ENCODE measurements at places on chromosomes 7 and 10. TPM values are rescaled to one million over a fixed set of nuclear protein-coding genes. Genes with fewer than 3 reads are reported as not detected.

- no peak for DNase-seq
Measured at GRCh38 chr10:127338399-127339110, 142.2 kb upstream of the INSYN2A start.

DNA sequence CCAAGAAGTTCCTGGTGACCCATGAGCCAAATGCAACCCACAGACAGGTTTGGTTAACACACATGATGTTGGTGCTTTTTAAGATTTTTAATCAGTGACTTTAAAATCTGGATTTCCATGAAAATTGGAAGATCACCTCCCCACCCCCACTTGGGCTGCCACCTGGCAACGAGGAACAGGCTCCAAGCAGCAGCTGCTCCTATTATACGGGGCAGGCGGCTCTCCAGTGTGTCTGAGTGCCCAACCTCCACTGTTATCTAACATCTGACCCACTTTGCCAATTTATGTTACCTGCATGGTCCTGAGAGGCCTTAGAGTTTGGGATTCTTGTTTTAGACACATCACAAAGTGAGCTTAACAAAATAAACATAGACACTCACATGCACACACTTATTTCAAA lies 56.4 kb downstream of the SGMS1 start:
- no peak for DNase-seq

DNA sequence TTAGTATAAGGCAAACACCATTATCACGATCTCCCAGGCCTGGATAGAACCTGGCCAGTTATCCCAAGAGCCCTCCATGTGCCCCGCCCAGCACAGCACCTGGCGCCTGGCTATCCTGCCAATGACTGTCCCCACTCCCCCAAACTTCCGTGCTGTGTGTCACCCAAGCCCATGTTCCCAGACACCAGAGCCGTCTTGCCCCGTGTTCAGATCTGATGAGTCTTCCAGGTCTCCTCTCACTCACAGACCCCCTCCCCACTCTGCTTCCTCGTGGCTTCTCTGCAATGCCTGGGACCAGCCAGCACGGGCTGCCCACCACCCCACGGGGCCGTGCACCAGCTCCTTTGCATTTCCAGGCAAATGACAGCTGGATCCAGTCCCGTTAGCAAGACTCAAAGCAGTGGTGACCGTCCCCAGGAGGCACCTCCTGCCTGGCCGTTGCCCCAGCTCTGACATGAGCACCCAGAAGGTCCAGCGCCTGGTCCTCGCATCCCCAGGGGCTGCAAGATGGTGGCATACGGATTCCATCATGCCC lies 43.8 kb upstream of the INPP5A start:
- no peak for DNase-seq

CYP3A4 gene
- not detected for total RNA-seq

POLL gene
- total RNA-seq, result 34.0 TPM

Data from OCI-LY7 (cell line).